Uterus (tissue), 4 donors: ENCODE measurements at places on chromosomes 6 and 20. TPM values are rescaled to one million over a fixed set of nuclear protein-coding genes. Genes with fewer than 3 reads are reported as not detected.

The LBP gene
- total RNA-seq = not detected

The STMND1 gene
- 1.4 TPM for total RNA-seq

The TEAD3 gene
- total RNA-seq = 107 TPM

- no peak overlapping the region for H3K27ac ChIP-seq
- no peaks in the 10 kb centered on the region for H3K27me3 ChIP-seq
- no peaks in the 10 kb centered on the region for H3K4me1 ChIP-seq
- no peak for DNase-seq
Measured at GRCh38 chr20:33979094-33979493, 14.6 kb upstream of the RALY start.

DNA sequence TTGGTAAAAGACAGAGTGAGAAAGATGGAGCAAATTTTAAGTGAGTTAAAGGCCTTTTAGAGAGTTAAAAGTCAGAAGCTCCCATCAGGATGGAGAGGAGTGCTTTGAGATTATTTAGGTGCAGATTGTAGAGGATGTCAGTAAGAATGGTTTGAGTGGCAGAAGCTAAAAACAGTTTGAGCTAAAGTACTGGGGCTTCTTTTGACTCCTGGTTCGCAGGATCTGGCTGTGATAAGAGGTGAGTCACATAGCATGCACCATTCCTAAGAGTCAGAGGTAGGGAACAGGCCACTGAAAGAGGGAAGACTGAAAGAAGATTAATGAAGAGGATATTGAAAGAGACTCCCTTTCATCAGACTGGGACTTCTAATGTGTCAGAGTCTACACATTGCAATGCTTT lies 1047.9 kb upstream of the MAP3K7 start:
- no peak for DNase-seq
- no peak overlapping the region for H3K27ac ChIP-seq
- H3K36me3 ChIP-seq = no peaks in the 10 kb centered on the region
- no peaks in the 10 kb centered on the region for H3K4me1 ChIP-seq
- no peaks in the 10 kb centered on the region for H3K27me3 ChIP-seq
- H3K4me3 ChIP-seq = no peak overlapping the region
